Dermis blood vessel endothelial cell (primary cell): ENCODE measurements at places on chromosomes 7 and 10.
A peak's percentile ranks its signal among the peaks of the same experiment; 100 is the strongest.

DNA sequence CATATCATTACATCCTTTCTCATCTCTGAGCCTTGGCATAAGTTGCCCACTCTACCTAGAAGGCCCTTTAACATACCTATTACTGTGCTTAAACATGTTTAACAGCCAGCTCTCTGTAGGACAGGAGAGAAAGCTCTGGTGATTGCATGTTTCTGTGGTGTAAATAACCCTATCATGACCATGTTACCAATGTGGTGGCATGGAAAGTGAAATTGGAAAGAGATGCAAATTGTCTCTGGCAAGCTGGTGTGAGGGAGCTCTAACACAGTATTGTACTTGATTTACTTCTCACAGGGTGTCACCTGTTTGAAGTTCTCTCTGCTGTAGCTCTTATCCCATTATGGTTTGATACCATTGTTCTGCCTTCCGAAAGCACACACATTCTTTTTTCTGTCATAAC is 231.8 kb upstream of the DKK1 start:
- DNase-seq = no peak

DNA sequence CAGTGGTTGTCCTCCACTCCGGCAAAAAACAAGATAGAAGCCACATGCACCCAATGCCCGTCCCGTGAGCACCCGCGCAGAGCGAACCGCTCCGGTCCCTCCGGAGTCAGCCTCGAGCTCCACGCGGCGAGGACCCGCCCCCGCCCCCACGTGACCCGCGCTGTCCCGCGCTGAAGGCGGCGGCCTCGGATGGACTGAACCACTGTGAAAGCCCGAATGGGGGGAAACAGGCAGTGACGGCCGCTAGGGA is 766 bp upstream of the EIF3B start:
- peak; percentile 93 for DNase-seq

- DNase-seq = no peak
These were observed 298.6 kb downstream of the EXOC4 start for GRCh38 chr7:133551466-133551865.

DNA sequence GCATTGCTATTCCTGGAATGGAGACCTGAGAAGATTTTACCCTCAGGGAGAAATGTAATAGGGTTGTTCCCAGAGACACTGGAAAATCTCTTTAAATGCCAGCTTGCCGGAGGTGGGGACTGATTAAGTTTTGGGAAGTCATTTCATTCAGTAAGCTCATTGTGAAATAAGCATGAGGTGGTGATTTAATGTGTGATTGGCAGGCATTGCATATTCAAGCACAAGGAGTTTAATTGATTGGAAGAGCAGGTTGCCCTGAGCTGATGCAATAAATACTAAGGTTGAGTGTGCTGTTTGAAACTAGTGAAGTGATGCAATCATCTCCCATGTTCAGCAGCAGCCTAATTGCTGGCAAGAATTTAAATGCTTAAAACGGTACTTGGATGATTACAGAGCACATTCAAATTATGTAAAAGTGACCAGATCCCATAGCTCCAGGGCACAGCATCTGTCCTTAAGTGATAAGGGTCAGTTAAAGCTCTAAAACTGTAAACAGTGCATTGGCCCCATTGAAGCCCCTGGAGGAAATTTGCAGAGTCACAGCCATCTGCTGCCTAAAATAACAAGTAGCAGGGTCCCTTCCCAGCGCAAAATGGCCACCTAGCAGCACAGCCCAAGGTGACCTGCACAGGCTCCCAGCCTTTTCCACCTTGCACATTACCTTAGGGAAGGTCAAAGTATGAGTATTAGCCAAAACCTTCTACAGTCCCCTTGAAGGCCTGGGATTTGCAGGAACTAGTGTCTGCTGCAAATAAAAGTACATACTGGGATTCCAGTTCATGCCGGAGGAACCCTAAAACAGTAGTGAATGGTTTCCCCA is 92.1 kb downstream of the CCDC71L start:
- no peak for DNase-seq

DNA sequence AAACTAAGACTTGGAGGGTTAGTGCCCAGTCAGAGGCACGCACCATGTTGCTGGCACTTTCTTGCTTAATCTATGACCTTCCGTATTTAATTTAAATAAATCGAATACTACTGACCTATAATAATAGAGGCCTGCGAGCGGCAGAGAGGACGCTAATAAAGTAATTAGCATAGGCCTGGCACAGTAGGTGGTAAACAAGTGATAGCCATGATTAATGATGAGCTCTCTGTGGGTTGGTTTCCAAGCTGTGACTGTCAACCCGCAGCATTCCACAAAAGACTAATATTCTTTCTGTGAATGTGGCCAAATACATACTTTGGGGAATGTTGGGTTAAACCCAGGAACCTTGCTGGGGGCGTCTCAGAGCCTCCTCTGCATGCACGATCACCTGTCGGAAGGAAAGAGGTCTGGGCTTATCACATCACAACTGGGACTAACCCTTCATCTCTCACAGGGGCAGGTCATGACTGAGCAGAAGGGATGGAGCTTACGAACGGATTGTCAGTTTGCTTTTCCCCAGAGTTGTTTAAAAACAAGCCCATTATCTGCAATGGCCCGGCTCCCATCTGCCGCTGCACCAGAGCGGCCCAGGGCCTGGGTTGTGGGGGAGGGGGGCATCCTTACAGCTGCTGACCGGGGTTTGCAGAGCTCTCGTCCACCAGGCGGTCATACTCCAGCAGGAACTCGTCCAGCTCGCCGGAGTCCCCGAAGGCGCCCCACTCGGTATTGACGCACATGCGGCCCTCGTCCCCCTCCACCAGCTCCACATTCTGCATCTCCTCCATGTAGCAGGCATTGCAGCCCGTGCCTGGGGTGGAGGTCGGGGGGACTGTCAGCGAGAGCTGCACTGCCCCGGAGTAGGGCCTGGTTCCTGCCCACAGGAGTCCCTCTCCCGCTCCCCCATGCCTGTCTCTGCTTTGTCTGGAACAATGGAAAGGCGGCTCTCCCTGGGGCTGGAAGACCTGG is 6.2 kb upstream of the MYL7 start:
- no peak for DNase-seq

GRCh38 chr10:110170142-110170971 is 37.0 kb upstream of the MXI1 start:
- no peak for DNase-seq

DNA sequence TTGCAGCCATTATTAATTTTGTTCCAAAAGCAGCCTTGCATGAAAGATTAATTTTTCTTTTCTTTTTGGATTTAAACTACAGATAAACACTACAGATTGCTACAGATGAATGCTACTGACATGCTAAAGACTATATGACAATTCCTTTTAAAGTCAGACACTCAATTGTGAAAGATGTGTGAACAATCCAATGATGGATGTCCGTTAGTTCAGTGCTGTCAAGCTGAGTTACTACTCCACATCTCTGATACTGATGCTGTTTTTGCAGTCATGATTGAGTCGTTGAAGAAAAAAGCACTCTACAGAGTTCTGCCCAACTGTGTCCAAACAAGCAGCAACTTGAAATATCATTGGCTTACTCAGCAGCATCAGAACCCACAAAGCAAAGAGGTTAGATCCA is 146.8 kb downstream of the OTUD1 start:
- no peak for DNase-seq

GRCh38 chr10:49167425-49168170 is 20.6 kb downstream of the TMEM273 start:
- DNase-seq = no peak
